ENCODE measurements at places on chromosomes 2 and 18. TPM values are rescaled to one million over a fixed set of nuclear protein-coding genes. Genes with fewer than 3 reads are reported as not detected.

GKN2 gene
- total RNA-seq, result not detected

GRCh38 chr18:63311118-63312018 is 8.2 kb downstream of the BCL2 start:
- ATAC-seq, result no peak

- ATAC-seq, result no peak
Observed at GRCh38 chr2:16140771-16141640, 200.7 kb downstream of the MYCN start.

KLF7 gene
- 20.1 TPM for total RNA-seq

ZNF385B gene
- 0.32 TPM for total RNA-seq

RFX8 gene
- total RNA-seq, result not detected

DNA sequence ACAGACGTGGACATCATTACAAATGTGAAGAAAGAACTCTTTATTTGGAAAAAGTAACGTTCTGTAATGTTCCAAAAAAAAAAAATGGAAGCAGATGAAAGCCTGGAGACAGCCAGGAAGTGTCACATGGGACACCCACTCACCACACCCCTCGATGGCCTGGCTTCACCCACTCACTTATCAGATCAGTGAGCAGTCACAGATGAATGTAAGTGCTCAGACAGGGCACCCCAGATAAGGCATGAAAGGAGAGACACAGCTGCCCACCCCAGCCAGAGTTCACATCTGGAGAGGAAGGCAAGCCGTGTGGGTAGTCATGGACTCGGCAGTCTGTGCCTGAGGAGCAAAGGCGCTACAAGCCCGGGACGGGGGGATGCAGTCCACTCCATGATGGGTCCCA is 105.2 kb downstream of the SEPTIN10 start:
- ATAC-seq, result no peak

DNA sequence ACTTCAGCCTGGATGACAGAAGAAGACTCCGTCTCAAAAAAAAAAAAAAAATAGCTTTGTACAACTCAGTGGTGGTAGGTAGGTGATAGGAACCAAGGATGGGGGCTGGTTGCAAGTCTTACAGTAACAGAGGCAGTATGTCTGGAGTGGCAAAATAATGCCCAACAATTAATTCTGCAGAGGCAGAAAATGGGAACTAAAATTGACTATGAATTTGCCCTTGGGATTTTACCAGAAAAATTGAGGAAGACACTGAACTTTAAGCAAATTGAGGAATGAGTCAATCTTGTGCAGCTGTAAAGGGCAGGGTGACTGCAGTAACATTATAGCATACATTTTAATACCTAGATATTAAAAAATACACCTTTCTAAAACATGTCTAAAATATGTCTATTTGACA is 292.1 kb upstream of the FBXO11 start:
- ATAC-seq, result no peak

TRAF3IP1 gene
- 10.8 TPM for total RNA-seq

DNA sequence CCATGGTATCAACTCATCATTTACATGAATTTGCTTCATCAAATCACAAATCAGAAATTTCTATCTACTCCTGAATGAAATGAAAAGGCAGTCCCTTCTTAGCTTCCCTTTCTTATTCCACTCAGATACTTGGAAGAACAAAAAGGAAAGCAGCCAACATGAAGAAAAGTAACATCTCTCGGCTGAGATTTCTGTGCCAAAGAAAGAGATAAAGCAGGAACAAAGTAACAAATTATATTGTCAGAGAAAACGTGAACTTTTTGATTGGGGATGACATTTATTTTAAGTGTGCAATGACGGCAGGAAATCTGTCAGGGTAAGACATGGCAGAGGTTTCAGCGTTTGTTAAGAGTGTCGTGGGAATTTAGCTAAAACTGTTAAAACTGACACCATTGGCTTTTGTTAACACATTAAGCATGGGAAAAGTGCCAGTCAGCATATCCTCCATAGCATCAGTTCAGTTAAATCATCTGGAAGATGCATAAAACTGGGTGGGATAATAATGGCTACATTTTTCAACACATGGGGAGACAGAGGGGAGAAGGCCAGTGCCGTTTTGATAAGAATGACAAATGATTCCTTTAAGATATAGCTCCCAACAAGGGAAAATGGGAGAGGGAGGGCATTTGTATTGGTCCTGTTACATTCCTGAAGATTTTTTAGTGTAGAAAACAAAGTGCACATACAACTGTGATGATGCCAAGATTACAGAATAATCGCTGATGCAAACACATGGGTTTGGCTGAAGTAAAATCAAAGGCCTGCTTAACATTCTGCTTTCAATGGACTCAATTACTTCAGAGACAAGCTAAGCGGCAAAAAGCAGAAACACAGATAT is 211.6 kb downstream of the ZNF521 start:
- no peak for ATAC-seq

DNA sequence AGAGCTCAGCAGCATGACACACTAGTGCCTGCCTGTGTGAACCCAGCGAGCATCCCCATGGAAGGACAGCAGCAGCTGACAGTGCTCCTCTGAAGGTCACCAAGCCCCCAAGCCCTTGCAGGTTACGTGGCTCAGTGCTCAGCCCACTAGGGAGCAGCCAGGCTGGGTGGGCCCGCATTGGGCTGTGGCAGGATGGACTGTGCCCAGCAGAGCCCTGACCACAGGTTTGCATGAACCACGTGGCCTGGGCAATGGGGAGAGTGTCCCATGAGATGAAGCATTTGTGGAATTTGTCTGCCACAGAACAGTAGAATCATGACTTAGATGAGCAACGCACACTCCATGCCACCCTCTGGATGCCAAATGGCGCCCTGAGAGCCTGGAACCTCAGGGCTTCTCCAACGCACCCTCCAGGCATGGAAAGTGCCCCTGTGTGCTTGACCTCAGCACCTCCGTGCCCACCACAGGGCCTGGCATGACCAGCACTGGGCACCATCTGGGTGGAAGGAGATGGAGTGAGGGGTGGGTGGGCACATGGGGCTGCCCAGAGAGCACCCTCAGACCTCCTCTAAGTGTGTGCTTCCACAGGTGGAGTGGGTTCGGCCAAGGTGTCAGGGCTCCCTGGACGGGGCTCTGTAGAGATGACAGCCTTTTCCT is 216.1 kb upstream of the RAB6C start:
- ATAC-seq, result no peak

GRCh38 chr2:52429740-52430139 is 1337.9 kb upstream of the CHAC2 start:
- no peak for ATAC-seq

- no peak for ATAC-seq
Observed at GRCh38 chr2:120358734-120359465, 13.0 kb downstream of the INHBB start.

- ATAC-seq, result no peak
Observed at GRCh38 chr18:62329691-62330454, 4.8 kb downstream of the TNFRSF11A start.

TMEM247 gene
- total RNA-seq, result not detected
